Neural crest cell (in vitro differentiated cells): ENCODE measurements at places on chromosomes 2 and 18. TPM values are rescaled to one million over a fixed set of nuclear protein-coding genes. Genes with fewer than 3 reads are reported as not detected.

DNA sequence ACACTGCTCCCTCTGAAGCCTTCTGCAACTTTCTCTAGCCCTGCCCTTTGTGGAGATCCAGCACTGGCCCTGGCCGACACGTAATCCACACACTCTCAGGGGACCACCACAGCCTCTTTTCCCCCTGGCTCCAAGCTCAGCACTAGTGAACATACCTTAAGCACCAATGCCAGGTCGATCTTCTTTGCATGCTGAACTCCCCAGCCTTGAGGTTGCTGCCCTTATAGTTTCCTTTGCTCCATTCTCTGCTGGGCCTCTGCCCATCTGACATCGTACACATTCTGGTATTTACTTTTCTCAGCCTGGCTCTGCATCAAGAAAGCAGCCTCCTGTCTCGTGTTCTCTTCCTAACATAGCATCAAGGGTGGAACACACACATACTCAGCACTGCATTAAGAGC is 361.5 kb downstream of the LPIN1 start:
- H3K27ac ChIP-seq = no peak overlapping the region
- no peak for DNase-seq
- no peak overlapping the region for H3K4me3 ChIP-seq
- H3K4me1 ChIP-seq = peaks cover 7% of the 10 kb centered on the region
- H3K36me3 ChIP-seq = no peaks in the 10 kb centered on the region

GRCh38 chr2:63035169-63035568 is 15.5 kb upstream of the OTX1 start:
- peaks cover 1% of the 10 kb centered on the region for H3K27me3 ChIP-seq
- peaks cover 8% of the 10 kb centered on the region for H3K4me1 ChIP-seq
- H3K27ac ChIP-seq = no peak overlapping the region
- DNase-seq = no peak
- H3K36me3 ChIP-seq = no peaks in the 10 kb centered on the region
- no peak overlapping the region for H3K4me3 ChIP-seq

DNA sequence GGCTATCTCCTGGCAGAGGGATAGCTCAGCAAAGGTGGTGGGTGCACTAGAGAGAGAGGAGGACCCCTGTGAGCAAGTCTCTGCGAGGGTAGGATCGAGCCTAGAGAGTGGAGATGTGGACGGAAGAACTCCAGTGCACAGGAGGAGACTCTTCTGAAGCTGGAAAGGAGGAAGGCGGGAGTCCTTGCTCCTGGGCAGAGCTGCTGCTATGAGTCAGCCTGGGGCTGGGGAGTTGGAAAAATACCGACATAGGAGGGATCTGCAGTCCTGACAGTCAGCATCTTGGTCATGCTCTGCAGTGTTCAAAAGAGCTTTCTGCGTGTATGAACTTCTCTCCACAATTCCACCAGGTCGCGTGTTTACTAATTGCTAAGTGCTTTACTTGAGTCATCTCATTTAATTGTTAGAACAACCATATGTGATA is 233.8 kb downstream of the LDLRAD4 start:
- H3K36me3 ChIP-seq = no peaks in the 10 kb centered on the region
- peaks cover 47% of the 10 kb centered on the region for H3K27me3 ChIP-seq
- no peak for DNase-seq

DNA sequence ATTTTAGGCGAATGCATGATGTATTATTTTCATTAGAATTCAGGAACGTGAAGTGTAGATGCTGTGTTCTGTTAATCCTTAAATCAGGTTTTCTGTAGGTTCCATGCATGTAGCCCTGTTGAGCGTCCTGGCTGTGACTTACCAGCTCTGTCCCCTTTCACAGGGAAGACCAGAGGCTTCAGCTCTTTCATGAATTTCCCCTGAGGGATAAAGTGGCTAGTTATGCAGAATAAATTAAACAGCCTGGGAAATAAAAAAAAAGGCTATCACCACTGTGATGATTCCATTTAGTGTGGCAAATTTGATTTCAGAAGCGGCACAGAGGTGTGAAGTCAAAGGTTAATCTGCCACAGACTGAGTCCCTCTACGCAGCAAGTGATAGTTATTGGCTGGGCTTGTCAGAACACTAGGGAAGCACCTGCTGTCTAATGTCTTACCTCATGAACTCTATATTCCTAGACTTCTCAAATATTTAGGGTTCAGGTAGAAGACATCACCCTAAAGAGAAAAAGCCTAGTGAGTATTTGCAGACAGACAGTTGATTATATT is 61.6 kb upstream of the LINC00305 start:
- no peaks in the 10 kb centered on the region for H3K27me3 ChIP-seq
- no peaks in the 10 kb centered on the region for H3K36me3 ChIP-seq
- H3K4me1 ChIP-seq = no peaks in the 10 kb centered on the region
- no peak overlapping the region for H3K27ac ChIP-seq

- H3K4me1 ChIP-seq = peaks cover 20% of the 10 kb centered on the region
- no peak for DNase-seq
- no peak overlapping the region for H3K27ac ChIP-seq
- no peaks in the 10 kb centered on the region for H3K36me3 ChIP-seq
- H3K27me3 ChIP-seq = peaks cover 82% of the 10 kb centered on the region
Measured at GRCh38 chr2:136424112-136424511, 306.2 kb upstream of the CXCR4 start.

DNA sequence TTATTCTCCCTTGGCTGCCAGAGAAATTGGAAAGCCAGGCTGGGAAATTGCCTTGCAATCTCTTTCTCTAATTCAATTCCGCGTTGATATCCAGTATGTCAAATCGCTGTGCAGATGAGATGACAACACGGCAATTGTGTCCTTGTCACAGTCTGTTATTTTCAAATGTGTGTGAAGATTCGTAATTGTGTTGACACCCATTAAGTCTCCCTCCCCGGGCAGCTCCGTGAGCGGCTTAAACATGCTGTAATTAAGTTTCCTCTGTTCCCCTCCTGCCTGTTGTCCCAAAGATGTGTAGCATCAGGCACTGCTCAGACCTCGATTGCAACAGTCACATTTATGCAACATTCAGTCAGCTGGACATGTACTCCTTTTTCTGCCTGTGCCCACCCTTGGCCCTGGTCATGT is 209.5 kb downstream of the LPIN1 start:
- DNase-seq = no peak
- peaks cover 6% of the 10 kb centered on the region for H3K27me3 ChIP-seq
- H3K27ac ChIP-seq = no peak overlapping the region
- no peak overlapping the region for H3K4me3 ChIP-seq

DNA sequence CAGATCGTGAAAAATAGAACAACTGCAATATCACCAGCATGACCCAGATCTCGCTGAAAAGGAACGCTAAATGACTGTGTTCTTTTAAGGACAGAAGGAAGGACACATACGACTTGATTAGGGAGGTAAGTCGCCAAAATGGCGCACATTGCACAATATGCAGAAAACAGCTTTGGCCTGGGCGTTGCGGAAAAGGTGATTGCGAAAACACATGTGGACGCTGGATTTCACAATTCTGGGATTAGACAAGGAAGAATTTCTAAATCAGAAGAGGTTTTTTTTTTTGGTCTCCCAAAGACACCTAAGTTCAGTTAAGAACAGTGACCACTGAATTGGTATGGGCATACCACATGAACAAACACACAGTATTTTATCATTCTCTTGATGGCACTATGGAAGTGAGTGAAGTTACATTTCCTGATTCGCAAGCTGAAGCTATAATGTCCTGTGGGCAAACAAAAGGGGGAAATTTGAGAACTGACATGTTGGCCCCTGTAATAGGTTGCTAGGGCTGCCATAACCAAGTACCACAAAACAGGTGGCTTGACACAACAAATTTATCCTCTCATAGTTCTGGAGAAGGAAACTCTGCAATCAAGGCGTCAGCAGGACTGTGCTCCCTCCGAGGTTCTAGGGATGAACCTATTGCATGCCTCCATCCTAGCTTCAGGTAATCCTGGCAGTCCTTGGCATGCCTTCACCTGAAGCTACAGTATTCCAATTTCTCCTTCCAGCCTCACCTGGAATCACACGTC is 25.8 kb upstream of the ERICH2 start:
- H3K4me3 ChIP-seq = no peak overlapping the region
- no peaks in the 10 kb centered on the region for H3K27me3 ChIP-seq
- H3K4me1 ChIP-seq = no peaks in the 10 kb centered on the region
- no peak overlapping the region for H3K27ac ChIP-seq
- H3K36me3 ChIP-seq = no peaks in the 10 kb centered on the region

- no peak overlapping the region for H3K27ac ChIP-seq
- H3K4me3 ChIP-seq = no peak overlapping the region
- H3K4me1 ChIP-seq = no peaks in the 10 kb centered on the region
- no peak for DNase-seq
Measured at GRCh38 chr2:215635788-215636139, 199.9 kb upstream of the FN1 start.

GRCh38 chr2:129885735-129886134 is 93.7 kb upstream of the RAB6C start:
- H3K4me3 ChIP-seq = no peak overlapping the region
- no peak overlapping the region for H3K27ac ChIP-seq
- H3K27me3 ChIP-seq = peaks cover 1% of the 10 kb centered on the region
- H3K4me1 ChIP-seq = peaks cover 7% of the 10 kb centered on the region
- H3K36me3 ChIP-seq = no peaks in the 10 kb centered on the region
- DNase-seq = no peak

Gene C2orf80
- total RNA-seq = 0.73 and 1.0 TPM in 2 replicates

Gene CTAGE1
- not detected in 2 replicates for total RNA-seq

Gene HOXD10
- total RNA-seq = not detected in 2 replicates

Gene PDCD1
- not detected in 2 replicates for total RNA-seq

Gene AP1S3
- total RNA-seq = 4.1 and 5.0 TPM in 2 replicates

Gene TRIP12
- total RNA-seq = 216 and 222 TPM in 2 replicates
